ENCODE measurements at places on chromosomes 6 and 20.

- no peak for DNase-seq
Observed at GRCh38 chr6:144474290-144474689, 189.2 kb downstream of the UTRN start.

DNA sequence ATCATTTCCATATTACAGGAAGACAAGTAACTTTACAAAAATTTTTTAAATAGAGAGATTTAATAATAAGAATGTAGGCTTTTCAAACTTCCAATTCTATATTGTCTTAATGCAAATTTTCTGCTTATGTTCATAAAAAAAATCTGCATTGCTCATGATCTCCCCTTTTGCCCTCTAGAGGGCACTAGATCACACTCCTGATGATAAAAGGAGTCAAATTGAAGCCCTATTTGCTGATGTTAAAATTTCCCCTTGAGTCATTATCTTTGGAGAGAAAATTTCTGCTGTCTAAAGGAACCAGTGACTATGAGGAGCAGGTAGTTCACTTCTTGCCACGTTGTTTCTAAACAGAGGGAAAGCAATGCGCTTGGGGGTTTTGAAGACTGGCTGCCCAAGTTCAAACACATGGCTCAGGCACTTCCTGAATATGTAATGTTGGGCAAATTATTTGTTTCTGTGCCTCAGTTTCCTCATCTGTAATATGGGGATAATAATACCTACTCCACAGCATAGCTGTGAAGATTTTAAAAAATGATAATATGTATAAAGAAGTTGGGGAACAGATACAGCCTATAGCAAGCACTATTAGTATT lies 874.2 kb downstream of the TFAP2A start:
- DNase-seq, result no peak

DNA sequence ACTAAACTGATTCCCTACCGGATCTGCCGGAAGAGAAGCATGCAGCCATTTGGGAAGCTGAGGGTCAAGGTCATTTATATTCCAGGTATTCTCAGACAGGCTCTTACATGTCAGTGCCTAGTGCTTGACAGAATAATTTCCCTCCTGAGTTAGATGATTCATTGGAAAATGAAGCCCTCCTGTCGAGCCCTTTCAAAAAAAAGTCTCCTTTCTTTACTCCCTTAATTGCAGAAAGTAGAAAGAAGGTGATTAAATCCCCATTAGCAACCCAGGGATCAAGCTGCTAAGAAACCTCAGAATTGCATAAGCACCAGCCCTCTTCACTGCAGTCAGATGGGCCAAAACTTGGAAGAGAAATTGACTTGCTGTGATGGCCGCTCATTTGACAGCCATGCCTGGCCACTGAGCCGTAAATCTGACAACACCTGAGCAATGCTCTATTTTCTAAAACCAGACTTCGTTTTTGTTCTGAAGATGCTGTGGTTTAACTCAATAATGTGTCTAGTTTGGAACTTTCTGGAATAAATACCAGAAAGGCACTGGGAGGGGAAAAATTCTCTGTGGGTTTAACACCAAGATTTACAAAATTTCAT lies 61.0 kb upstream of the ARMH2 start:
- no peak for DNase-seq

GRCh38 chr6:137659871-137660270 lies 165.7 kb upstream of the OLIG3 start:
- no peak for DNase-seq

GRCh38 chr6:117389227-117390057 lies 36.3 kb downstream of the ROS1 start:
- no peak for DNase-seq

GRCh38 chr6:124961777-124962638 lies at the start of gene RNF217:
Gene RNF217, plus strand, starts transcription at chr6:124962437. Its CDS starts 108 bp downstream, at chr6:124962545.
- DNase-seq, result no peak

GRCh38 chr6:31402324-31403282 lies 792 bp upstream of the MICA start:
- DNase-seq, result no peak

- DNase-seq, result no peak
Observed at GRCh38 chr6:1162367-1163275, 149.3 kb upstream of the FOXQ1 start.

DNA sequence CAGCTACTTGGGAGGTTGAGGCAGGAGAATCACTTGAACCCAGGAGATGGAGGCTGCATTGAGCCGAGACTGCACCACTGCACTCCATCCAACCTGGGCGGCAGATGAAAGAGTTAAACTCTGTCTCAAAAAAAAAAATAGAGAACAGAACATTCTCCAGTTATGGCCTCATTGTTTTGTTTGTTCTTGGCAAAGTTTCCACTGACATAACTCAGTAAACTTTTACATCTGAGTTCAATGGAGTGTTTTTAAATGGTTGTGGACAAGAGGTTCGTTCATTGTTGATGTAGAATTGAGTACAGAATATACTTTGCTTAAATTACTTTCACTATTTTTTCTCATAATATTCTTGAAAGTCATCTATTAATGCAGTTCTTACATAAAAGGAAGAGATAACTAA lies 42.2 kb upstream of the IFNGR1 start:
- DNase-seq, result no peak

DNA sequence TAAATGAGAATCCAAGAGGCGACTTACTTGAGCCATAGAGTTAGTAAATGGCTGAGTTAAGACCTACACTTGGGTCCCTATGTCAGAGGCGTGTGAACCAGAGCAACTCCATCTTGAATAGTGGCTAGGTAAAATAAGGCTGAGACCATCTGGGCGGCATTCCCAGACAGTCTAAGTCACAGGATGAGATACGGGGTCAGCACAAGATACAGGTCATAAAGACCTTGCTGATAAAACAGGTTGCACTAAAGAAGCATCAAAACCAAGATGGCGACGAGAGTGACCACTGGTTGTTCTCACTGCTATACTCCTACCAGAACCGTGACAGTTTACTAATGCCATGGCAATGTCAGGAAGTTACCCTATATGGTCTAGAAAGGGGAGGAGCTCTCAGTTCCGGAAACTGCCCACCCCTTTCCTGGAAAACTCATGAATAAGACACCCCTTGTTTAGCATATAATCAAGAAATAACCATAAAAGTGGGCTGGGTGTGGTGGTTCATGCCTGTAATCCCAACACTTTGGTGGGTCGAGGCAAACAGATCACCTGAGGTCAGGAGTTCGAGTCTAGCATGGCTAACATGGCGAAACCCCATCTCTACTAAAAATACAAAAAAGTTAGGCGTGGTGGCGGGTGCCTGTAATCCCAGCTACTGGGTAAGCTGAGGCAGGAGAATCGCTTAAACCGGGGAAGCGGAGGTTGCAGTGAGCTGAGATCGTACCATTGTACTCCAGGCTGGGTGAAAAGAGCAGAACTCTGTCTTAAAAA lies 43.9 kb upstream of the EEF1A1 start:
- no peak for DNase-seq

DNA sequence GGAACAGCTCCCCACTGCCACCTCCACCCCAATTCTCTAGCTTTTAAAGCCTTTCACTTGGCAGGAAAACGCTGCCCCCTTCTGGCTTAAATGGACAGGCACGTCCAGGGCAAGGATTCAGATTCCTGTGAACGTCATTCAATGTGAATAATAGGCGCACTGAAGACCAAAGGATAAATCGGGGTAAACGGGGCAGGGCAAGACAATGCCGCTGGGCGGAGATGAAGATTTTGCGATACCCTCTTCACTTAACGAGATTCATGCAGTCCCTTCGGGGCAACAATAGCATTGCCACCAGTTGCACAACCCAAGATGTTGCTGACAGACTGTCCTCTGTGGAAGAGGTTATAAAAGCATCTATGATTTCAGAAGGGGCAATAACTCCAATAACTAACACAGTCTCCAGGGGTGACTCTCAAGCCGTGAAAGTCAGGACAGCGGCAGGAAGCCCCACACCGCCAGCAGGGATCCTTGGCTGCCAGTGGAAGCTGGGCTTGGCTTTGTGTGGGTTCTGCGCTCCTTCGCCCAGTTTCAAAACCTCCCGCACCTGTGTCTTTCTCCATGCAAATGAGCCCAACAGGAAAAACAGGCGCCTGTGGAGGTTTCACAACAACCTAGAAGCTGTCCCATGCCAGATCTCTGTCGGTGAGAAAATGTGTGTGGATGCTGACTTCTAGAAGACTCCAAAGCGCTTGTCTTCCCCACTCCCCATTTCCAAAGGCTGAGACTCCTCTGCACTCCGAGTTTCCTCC lies 291.8 kb downstream of the BMP7 start:
- DNase-seq, result peak; percentile 30

GRCh38 chr6:98498144-98498775 lies 336.1 kb upstream of the POU3F2 start:
- DNase-seq, result no peak

DNA sequence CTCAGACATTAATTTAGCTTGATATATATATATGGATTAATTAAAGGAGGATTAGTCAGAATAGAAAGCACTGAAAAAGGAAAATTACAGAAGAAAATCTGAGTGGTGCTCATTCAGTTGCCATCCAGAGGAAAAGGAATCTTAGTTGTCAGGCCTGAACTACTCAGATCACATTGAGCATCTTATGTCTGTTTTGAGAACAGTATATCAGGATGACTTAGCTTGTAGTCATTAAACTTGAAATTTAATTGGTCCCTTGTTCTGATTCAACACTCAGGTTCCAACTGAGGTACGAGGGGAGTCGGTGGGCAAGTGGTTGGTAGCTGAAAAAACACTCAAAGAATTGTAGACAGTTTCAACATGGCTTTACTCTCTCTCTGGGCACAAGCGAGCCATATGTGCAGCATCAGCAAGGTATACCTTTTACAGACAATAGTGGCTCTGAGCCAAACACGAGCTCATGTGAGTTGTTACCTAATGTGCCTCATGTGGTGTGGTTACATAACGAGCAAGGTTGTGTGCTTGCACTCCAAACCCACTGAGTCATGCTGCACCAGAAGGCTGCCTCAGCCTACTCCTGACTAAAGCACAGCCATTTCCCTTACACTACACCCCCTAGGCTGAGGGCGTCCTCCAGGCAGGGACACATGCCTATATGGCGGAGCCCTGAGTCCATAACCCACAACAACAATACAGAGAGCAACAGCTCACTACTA lies 73.0 kb upstream of the HMGN3 start:
- no peak for DNase-seq

GRCh38 chr6:60668428-60668827 lies 1617.6 kb downstream of the KHDRBS2 start:
- no peak for DNase-seq

DNA sequence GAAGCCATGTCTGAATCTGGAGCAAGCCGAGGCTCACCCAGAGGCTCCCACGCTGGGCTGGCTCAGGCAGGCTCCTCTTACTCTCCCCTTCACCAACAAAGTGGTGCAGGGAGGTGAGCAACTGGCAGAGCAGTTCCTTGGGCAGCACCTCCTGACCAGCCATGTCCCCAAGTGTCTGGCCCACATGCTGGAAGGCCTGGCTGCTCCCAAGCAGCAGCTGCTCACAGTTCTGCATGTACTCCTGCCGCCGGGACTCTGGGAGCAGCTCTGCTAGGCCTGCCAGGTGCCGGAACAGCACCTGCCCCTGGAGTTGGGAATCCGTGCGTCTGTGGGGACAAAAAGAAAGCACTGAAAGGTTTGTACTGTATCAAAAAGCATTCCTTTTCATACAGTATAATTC lies 57.1 kb upstream of the LYRM2 start:
- DNase-seq, result no peak

DNA sequence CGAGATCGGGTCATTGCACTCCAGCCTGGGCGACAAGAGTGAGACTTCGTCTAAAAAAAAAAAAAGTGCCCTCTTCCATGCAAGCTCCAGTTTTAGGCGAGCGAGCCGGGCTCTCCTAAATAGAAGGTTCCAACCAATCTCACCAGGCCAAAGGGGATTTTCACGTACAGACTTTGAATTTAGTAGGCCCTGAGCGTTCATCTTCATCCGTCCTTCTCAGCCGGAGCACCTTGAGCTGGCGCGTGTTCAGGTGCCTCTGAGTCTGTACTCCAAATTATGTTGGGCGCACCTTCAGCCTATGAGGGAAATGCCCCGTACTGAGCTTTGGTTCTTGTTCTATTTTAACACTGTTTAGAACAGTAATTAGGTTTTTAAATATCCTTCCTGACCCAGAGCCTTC lies 817 bp upstream of the TAP2 start:
- no peak for DNase-seq

- DNase-seq, result no peak
Observed at GRCh38 chr20:15439551-15439950, 1102.1 kb upstream of the FLRT3 start.

DNA sequence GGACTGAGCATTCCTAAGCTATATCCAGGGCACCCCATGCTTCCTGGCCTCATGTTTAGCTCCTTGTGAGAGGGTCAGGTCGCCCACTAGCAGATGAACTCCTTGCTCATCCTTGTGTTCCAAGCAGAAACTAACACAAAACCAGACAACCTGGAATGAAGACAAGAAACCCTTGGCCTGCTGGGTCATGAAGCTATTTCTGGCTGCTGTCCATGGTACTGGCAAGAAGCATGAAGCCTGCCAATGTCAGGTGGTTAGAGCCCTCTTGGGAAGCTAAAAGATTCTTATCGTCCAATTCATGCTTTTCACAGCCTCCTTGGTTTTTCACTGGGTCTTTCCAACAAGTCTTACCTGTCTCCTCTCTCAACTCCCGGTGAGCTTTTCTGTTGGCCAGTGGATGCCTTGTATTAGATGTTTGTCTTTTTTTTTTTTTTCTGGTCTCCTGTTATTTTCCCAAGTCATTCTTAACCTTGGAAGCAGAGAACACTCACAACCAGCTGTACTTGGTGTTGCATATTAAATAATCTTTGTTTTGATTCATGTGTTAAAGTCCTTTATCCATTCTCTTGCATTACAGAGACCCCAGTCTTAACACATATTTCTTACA lies 180.3 kb downstream of the ANKRD60 start:
- DNase-seq, result peak; percentile 62

DNA sequence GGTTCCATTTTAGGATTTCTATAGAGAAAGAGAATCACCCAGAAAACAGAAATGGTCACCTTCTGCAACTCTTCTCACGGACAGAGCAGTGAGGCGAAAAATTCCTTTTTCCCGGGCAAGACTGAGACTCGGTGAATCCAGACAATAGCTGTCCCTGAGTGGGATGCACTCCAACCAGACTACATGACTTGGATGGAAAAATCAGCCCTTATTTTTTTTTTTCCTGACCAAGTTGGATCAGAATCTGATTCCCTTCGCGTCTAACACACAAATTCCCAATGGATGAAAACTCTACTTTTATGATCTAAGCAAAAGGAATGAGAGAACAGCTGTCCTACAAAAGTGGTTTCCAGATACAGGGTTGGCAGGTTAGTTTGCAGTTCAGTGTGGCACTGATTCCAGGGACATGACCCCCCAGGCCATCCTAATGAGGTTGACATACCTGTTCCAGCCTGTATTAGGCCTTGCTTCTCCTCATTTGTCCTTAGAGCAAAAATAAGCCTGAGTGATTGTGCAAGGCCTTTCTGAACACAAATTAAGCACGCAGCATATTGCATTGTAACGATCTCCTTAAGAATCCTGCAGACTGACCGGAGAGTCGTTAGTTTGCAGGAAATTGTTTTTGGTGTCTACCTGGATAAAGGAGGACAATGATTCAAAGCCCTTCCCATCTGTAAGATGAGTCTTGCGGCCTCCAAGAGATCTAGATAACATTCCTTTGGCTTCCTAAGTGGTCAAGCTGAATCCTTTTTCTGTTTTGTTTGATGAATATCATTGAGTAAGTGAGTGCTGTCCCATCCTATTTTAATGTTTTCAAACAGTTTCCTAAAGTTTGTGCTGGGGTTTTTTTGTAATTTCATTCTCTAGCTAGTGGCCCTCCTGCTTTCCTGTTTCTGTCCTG lies 1.5 kb upstream of the NEDD9 start:
- DNase-seq, result no peak

GRCh38 chr6:23562554-23562953 lies 563.5 kb upstream of the NRSN1 start:
- no peak for DNase-seq

GRCh38 chr6:139436200-139436956 lies 61.9 kb upstream of the CITED2 start:
- no peak for DNase-seq
